ENCODE measurements at places on chromosomes 2 and 18.

DNA sequence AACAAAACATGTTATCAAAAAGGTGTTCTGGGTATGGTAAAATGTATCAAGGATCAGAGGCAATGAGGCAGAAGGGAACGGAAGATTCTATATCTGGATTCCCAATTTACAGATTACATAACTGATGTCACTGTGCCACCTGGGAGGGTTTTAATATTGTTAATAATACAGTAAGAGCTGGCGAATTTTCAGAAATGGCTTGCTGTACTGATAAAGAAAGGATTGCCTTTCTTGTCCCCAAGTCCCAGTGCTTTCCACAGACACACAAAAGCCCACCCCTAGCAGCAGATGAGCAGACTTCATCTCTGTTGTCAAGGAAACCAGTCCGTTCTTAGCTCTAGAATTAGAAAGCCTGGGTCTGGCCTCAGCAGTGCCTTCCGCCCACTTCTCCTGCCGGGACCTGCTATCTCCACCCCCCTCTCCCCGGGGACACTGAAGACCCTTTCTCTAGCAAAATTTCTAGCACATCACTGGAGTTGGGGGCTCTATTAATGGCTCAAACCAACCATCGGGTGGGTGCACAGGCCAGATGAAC is 34.3 kb downstream of the ADD2 start:
- no peak for DNase-seq

DNA sequence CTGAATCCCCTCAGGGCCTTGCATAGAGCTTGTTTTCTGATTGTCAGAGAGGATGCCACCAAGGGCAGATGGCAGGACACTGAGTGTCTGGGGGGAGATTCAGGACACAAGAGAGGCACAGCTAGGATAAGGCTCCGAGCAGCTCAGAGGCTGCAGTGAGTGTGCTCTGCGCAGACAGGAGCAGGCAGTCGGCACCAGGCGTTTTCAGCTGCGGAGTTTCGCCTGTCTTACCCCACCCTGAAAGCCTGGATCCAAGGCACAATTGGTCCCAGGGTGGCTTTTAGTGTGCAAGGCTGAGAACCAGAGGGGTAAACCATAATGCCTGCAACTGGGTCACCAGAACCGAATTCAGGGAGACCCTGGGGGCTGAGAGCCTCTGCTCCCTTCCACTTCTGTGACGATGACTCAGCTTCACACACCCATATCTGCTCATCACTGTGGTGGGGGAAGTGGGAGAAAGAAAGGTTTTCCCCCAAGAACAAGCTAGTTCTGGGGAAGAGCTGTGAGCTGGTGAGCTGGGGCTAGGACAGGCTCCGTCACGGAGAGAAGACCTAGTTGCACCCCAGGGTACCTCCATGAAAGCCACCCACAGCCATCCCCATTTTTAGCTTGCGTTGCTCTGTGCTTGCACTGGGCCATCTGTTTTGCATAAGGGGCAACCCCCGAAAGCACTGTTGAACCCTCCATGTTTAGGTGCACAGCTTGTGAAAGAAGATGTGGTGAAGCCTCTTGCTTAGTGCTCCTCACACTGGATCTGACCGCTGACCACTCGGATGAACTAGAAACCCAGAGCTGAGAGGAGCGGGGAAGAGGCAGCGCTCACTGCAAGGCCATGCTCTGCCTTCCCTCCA is 173.7 kb downstream of the CELF4 start:
- no peak for DNase-seq

DNA sequence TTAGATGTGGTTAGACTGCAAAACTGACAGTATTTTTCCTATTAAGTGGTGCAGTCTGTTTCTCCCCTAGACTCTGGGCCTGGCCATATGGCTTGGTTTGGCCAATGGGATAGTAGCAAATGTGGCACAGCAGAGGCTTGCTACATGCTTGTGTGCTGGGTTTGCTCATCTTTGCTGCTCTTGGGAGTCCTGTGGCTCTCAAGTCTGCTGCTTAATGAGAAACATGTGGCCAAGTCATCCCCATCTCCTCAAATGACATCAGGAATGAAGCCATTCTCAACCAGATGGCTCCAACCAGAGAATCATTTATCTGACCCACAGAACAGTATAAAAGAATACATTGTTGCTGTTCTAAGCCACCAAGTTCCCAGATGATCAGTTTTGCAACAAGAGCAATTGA is 57.1 kb upstream of the PAX3 start:
- DNase-seq, result no peak

GRCh38 chr2:160794926-160795325 is 301.3 kb upstream of the RBMS1 start:
- DNase-seq, result no peak

DNA sequence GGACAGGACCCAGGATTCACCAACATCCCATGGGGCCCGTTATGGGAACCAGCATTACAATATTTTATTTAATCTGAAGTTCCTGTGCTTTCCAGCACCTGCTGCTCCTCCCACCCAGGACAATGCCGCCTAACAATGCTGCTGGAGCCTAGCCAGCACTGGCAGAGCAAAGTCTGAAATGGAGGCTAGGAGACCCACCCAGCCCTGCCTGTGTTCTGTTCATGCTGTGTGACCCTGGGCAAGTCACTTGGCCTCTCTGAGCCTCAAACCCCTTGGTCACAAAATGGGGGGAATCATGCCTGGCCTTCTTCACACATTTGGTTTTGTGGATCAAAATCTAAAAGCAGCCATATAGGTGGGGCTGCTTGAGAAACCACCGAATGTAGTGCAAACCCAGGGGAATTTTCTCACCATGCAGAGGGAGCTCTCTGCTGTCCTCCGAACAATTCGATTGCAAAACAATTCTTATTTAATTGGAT is 38.5 kb upstream of the ODC1 start:
- DNase-seq, result no peak

DNA sequence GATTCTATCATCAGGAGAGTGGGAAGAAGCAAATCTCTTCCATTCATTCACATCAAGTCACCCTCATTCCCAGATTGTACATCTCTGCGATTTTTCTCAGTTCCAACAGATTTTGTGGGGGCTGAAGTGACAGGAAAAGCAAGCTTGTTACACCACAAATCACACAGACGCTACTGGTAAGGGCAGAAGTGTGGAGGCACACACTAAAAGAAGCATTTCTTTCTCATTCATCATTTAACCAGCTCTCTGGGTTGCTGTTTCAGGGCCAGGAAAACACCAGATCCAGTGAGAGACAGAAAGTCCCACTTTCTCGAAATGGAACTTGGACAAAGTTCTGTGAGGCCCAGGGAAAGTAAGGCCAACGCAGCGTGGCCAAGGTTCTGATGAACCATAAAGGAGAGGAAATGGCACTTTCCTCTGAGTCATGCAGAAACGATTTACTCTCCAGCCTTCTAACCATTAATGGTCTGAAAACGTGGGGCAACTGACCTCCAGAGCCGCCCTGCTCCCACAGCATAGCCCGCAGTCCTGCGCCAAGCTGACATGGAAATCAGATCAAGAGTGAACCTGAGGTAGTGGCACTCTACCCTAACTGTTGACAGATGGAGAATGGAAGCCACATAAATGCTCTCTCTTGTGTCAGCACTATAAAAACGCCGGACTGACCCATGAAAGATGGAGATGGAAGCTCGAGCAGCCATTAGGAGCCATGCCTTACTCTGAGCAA is 191.0 kb downstream of the C1D start:
- DNase-seq, result no peak

- DNase-seq, result peak; percentile 82
These were observed 56.9 kb upstream of the CCDC141 start for GRCh38 chr2:179106676-179107428.

DNA sequence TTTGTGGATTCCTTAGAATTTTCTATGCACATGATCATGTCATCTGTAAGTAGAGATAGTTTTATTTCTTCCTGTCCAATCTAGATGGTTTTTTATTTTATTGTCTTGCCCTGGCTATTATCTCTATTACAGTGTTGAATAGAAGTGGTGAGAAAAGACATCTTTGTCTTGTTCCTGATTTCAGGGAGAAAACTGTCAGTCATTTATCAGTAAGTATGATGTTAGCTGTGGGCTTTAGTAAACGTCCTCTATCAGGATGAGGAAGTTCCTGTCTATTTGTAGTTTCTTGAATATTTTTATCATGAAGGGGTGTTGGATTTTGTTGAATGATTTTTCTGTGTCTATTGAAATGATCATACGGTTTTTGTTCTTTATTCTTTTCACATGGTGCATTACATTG is 5.3 kb downstream of the PLEKHH2 start:
- no peak for DNase-seq

GRCh38 chr2:59919579-59919978 is 633.9 kb downstream of the BCL11A start:
- DNase-seq, result no peak

- DNase-seq, result no peak
These were observed 229.7 kb downstream of the KCNH7 start for GRCh38 chr2:162608901-162609300.

- no peak for DNase-seq
These were observed 84.3 kb downstream of the ACOXL start for GRCh38 chr2:110816404-110817365.

GRCh38 chr2:62475172-62476011 is 30.6 kb downstream of the TMEM17 start:
- DNase-seq, result no peak

DNA sequence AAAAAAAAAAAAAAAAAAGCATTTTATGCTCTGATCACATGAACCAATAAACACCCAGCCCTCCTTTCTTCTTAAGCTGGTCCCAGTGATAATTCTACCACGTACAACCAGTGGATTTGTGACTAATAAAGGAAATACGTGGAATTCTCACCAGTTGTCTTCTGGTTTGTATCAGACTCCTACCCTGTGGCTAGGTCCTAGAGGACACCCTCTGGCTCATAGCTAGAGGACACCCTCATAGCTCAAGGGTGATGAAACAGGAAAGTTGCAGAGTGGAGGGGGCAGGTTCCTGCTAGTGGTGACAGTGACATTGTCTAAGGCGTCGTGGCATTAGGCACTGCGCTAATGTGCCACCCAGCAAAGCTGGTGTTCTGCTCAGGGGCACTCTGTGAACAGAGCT is 167.8 kb downstream of the BCL11A start:
- peak; percentile 82 for DNase-seq

- DNase-seq, result peak; percentile 89
These were observed 45.3 kb upstream of the NARS1 start for GRCh38 chr18:57666818-57667497.

- no peak for DNase-seq
These were observed 191.8 kb downstream of the LPIN1 start for GRCh38 chr2:11938196-11938595.

GRCh38 chr2:190592831-190593230 is 56.1 kb upstream of the NAB1 start:
- no peak for DNase-seq

DNA sequence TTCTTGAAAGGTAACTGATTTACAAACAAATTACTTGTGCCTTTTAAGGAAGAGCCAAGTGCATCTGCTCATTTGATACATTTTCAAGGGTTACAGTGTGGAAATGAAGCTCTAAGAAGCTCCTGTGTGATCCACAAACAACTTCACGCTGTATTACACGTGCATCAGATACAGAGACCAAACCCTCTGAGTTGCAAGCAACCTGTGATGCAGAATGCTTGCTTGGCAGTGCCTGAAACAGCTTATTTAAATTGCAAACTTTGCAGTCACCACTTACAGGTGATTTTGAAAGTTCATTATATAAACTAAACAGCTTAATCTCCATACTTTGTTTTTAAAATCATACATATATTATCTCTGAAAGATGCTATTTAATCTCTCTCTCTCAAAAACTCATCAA is 50.1 kb downstream of the ZEB2 start:
- no peak for DNase-seq

DNA sequence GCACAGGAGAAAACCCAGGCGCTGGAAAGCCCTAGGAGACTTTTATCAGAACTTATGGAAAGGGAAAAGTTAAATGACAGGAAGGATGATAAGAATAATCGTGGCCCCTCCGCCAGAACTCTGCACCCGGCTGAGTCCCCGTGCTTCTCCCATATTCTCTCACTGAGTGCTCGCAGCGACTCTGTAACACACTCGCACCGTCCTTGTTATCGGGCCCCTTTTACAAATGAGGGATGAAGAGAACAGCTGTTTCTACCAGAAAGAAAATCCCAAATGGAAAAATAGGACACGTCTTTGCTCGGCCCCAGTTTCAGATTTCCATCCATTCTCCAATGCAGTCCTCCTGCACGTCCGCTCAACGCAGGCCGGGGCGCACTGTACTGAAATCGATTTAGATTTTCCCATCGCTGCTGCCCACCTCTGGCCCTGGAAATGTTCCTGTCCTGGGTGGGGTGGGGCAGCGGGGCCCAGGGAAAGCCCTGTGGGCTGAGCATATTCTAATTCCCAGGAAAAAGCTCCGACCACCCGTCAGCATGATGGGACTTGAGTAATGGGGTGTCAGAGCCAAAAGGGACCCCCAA is 66.4 kb downstream of the KCNF1 start:
- no peak for DNase-seq

- DNase-seq, result no peak
These were observed 1573.4 kb upstream of the NXPH2 start for GRCh38 chr2:140353541-140353940.

DNA sequence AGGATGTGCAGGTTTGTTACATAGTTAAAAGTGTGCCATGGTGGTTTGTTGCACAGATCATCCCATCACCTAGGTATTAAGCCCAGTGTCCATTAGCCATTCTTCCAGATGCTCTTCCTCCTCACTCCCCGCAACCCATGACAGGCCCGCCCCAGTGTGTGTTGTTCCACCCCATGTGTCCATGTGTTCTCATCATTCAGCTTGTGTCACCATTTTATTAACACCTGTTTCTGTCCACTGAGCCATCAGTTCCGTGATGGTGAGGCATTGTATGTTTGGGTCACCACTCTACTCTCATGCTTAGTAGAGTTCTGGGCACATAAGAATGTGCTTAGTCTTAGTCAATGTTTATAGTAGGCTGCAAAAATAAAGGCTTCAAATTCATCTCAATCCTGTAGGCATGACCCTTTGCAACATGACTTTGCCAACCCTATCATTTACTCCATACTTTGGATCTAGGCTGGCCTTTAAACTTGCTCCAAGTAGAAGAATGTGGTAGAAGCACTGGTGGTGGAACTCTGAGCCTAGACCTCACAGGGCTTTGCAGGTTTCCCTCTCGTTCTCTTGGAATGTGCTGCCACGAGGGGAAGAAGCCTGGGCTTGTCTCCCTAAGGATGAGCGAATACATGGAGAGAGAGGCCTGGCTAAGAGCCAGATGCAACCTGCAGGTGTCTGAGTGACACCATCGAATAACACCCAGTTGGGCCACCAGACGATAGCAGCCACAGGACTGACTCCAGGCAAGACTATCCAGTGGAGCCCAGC is 161.5 kb downstream of the NAPG start:
- DNase-seq, result no peak

- DNase-seq, result no peak
These were observed 2.2 kb downstream of the PLEKHA3 start for GRCh38 chr2:178482437-178482836.

DNA sequence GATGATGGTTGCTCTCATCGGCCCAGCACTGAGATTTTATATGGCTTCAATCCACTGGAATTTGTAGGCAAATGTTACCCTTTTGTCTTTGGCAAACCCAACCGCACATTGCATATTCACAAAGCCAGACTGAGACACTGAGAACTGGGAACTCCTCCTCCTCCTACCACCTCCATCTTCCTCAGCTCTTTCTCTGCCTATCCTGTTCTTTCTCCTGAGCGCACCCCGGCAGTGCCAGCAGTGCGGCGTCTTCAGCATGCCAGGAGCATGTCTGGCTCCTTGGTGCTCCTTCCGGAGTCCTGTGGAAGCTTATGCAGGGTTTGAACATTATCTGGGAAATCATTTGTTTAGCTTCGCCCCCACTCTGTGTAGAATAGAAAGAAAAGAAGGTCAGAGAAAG is 50.8 kb downstream of the TRIB2 start:
- no peak for DNase-seq

GRCh38 chr2:30230497-30231211 is 680 bp upstream of the LBH start:
- no peak for DNase-seq

All from inflammatory macrophage (primary cell).